Stimulated activated CD8-positive, alpha-beta memory T cell treated with anti-CD3 and anti-CD28 coated beads, Interleukin-4, amount 100 ng/mL, for 48 hours (primary cell): ENCODE measurements at places on chromosomes 6 and 20.
A peak's percentile ranks its signal among the peaks of the same experiment; 100 is the strongest.

GRCh38 chr6:42153921-42154320, 11.5 kb upstream of the C6orf132 start:
- no peak for DNase-seq

DNA sequence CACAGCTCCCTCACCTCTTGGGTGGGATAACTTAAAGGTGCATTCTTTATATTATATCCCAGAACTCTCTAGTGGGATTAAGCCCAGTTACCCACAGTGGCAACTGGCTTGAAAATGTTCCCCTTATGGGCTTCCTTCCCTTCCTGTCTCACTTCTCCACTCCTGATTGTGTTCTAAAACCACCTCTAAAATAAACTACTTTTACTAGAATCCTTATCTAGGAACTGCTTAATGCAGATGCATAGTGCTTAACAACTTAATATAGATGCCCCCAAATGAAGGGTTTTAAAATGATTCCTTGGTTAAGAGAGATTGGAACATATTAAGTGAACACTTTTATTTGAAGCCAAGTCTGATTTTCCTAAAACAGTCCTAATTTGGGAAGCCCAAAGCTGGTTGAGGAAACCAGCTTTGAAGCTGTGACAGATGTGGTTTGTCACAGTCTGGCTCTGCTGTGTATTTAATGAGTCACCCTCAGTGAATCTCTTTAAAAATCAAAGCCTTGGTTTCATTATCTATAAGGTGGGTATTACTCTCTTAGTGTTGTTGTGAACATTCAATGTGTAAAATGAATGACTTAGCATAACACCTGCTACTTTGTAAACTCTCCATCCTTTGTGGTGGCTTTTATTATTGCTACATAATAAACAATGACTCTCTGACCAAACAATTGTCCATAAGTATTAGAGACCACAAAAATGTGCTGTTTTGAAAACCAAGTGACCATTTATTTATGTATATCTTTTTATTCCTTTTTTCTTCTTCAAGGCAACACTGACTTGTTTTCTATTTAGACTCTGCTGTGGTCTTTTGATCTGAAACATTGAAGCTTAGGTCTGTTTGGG, 24.4 kb downstream of the PLCB1 start:
- no peak for DNase-seq

GRCh38 chr20:47653869-47654268, 131.4 kb downstream of the SULF2 start:
- no peak for DNase-seq

DNA sequence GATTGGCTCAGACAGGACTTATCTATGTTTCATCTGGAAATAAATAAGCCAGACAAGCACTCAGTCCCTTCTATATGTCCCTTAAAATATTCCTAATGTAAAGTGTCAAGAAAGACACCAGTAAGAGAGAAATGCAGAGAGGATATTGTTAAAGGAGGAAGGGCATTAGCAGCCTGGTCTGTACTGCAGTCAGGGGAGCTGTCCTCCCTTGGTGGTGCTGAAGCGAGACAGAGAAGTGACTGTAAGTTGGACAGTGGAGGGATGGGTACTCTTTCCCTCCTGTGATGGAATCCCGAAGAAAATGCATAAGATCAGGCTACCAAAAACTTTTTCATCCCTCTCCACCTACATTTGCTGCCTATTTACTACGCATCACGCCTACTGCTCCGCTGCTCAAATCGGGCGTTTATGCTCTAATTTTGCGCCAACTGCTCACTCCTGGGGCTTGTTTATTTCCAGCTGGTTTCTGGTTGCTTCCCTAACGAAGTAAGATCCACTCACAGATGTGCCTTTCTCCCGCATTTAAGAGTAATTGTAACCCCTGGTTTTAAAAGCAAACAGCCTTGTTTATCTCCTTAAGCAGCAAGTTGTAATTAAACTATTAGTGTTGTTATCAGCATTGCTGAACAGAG, 35.2 kb downstream of the PHACTR1 start:
- DNase-seq: peak; percentile 65

DNA sequence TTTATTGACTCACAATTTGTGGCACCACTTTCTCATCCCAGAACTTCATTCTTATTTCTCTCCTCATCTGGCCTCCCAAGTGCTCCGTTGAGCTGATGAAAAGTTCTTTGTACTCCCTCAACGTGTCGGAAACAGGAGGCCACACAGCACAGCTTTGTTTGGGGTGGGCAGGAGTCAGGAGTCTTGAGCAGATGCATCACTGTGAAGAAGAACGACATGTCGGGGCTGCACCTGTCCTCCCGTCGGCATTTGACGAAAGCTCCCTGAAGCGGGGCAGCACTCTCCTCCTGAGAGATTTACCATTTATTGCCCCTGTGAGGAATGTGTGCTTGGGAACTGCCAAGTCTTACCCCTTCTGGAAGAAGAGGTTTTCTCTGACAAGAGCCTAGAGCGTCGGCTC, 28.1 kb downstream of the TAF8 start:
- no peak for DNase-seq

- DNase-seq: no peak
Observed at GRCh38 chr20:13174402-13174801, 46.7 kb upstream of the ISM1 start.

- no peak for DNase-seq
Observed at GRCh38 chr6:94462231-94462630, 1042.9 kb upstream of the EPHA7 start.
